ENCODE measurements at places on chromosomes 16 and 17.

GRCh38 chr16:75011634-75012307 lies 12.9 kb downstream of the ZNRF1 start:
- DNase-seq, result no peak

- no peak for DNase-seq
Measured at GRCh38 chr16:65888201-65888600, 478.3 kb upstream of the CDH5 start.

GRCh38 chr17:7706631-7707354 lies 1.8 kb downstream of the EFNB3 start:
- no peak for DNase-seq

- no peak for DNase-seq
Measured at GRCh38 chr17:63439687-63440086, 6.4 kb downstream of the CYB561 start.

- peak; percentile 96 for DNase-seq
Measured at GRCh38 chr17:30831663-30832437, at the start of gene ATAD5. ATAD5 (plus strand) TSS chr17:30831966; CDS start chr17:30832348, 382 bp downstream.

GRCh38 chr17:31408586-31408985 lies 17.1 kb downstream of the RAB11FIP4 start:
- no peak for DNase-seq

DNA sequence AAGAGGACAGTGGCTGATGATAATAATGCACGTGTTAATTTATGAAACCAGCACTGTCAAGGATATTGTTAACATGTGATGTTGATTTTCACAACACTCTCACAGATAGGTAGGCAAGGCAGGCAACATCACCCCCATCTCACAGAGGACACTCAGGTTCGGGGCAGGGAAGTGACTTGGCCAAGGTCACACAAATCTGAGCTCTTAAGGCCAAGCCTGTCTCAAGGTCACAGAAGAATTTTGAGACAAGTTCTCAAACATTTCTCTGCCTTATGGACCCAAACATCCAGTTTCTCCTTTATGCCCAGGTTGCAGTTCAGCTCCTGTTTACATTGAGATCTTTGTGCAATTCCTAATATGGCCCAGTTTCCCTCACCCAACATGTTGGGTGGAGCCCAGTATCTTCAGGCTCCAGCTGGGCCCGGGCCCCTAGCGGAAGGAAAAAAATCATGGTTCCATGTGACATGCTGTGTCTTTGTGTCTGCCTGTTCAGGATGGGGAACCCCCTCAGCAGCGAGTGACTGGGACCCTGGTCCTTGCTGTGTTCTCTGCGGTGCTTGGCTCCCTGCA lies 1.3 kb downstream of the SLC2A4 start:
- DNase-seq, result no peak

- DNase-seq, result peak; percentile 52
Measured at GRCh38 chr17:48998587-48999440, 1.6 kb downstream of the IGF2BP1 start.

GRCh38 chr17:80777274-80777673 lies 214.4 kb upstream of the CHMP6 start:
- peak; percentile 57 for DNase-seq

- DNase-seq, result no peak
Measured at GRCh38 chr17:67625971-67626370, 91.8 kb upstream of the NOL11 start.

DNA sequence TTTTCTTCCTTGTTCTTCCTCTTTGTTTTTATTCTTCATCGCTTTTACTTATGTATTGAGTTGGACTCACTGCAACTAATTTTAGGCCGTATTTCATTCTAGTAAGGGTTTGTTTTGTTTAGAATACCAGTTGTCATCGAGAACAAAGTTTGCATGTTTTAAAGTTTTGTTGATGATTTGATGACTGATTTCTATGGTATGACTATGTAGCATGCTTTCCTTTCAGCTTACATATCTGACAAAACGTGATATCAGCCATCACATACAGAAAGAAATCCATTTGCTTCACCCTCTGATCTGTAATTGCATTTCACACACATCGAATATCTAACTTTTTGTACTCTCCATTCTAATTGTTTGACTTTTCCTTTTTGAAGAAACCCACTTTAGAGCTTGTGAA lies 4.0 kb downstream of the PRKCA start:
- DNase-seq, result no peak

GRCh38 chr16:27564224-27564623 lies 14.3 kb downstream of the KATNIP start:
- DNase-seq, result no peak

DNA sequence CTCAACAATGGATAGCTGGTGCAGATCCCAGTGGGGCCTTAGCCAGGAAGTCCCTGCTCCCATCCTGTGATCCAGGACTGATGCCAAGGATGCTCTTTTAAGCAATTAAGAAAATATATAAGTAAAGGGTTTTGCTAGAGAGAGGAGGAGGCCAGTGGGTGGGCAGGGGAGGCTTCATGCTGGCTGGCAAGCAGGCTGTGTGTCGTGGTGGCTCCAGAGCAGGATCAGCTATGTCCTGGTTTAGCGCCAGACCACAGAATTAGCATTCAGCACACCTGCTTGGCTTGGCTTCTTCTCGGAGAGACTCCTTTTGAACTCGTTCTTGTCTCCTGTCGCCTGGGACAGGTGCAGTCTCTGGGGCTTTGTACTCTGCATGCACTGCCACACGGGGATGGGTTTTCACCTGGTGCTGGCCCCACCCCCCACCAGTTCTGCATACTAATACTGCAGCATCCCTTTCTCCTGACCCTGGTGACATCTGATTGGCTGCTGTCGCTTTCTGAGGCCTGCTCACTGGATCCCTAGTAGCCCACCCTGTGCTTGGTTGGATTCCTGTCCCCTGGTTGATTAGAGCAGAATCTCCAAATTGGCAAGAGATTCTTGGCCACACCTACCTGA lies 66.1 kb downstream of the PLD6 start:
- DNase-seq, result peak; percentile 36

DNA sequence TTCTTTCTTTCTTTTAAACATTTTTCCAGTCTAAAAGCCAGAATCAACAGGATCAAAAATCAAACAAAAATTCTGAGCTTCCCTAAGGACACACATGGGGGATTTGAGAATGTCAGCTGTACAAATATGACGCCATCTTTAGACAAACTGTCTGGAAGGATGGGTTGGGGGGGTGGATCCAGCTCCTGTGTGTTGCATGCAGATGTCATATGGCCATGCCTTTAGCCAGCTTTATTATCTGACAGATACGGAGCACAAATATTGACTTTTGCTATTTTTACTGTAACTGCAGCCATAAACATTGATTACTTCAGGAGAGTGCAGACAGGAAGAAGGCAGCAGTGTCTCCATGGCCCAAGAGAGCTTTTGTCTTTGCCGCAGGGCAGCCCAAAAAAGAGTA lies 279.4 kb upstream of the ELAC2 start:
- DNase-seq, result no peak

- DNase-seq, result peak; percentile 68
Measured at GRCh38 chr16:6643080-6643686, 689.5 kb upstream of the RBFOX1 start.

- peak; percentile 81 for DNase-seq
Measured at GRCh38 chr16:83878838-83879237, 20.1 kb upstream of the MLYCD start.

GRCh38 chr16:84848986-84849634 lies 29.3 kb downstream of the CRISPLD2 start:
- peak; percentile 44 for DNase-seq

GRCh38 chr17:41329279-41329948 lies 13.9 kb upstream of the KRTAP17-1 start:
- DNase-seq, result peak; percentile 77

GRCh38 chr17:17774009-17774881 lies 62.5 kb downstream of the SREBF1 start:
- DNase-seq, result peak; percentile 55

GRCh38 chr17:29045734-29046472 lies 3.0 kb downstream of the PIPOX start:
- DNase-seq, result no peak

- DNase-seq, result peak; percentile 82
Measured at GRCh38 chr17:79836972-79837887, 2.0 kb downstream of the CBX4 start.

DNA sequence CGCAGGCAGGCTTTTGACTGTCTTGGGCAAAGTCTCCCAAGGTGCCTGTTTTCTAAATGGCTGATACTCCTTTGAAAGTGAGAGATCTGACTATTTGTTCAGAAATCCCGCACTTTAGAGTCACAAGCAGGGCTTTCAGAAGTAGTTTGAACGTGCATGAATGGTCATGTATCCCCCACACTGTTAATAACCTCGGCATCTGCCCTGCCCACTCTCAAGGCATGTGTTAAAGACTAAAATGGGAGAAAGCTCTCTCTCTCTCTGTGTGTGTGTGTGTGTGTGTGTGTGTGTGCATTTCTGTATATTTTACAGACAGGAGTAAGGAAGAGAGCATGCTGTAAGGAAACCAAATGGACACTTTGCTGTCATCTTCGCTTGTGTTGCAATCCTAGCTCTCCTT lies 163.7 kb downstream of the MAF start:
- no peak for DNase-seq

GRCh38 chr16:70453117-70453891 lies 1.1 kb upstream of the FCSK start:
- DNase-seq, result no peak

DNA sequence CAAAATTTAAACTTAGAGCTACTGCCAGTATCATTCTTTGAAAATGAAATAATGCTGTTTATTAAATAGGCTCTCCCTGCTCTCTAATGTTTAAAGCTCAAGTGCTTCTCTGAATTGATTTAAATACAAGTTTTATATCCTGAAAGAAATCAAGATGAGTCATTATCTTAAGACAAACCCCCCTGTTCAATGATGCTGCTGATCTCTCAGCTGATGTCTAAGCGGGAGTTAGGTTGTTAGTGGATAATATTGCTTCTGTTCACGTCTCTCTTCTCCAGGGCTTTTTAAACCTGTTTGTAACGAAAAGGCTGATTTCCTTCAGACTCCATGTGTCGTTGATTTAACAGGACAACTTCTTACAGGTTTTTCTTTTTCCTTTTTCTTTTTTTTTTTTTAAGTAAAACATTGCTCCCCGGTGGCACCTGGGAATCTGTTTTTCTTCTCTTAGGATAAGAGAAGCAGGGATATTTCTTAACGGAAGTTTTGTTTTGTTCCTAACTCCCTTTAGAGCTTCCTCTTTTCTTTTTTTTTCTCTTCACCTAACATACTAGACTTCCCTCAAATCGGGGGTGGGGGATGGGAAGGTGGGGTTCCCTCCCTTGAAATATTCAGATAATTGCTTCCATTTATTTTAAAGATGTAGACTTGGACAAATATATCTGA lies 807 bp upstream of the LYRM9 start:
- DNase-seq, result peak; percentile 26

- DNase-seq, result peak; percentile 82
Measured at GRCh38 chr17:12545877-12546513, 119.7 kb upstream of the MYOCD start.

DNA sequence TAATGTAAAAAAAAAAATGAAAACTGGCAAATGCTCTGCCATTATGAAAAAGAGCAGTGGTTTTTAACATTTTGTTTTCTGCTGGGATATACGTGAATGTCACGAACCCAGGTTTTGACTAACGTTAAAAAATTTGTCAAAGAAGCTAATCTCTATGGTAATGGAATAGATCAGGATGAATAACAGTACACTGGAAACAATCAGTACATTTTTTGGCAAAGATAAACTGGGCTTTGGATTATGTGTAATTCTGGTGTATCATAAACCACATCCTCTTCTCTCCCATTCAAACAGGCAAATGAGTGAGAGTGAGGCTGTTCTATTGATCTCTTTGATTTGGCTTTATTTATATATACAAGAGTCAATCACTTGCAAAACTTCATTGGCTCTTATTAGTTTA lies 207.0 kb upstream of the IRX3 start:
- DNase-seq, result no peak

GRCh38 chr17:31273516-31273915 lies 23.5 kb downstream of the OMG start:
- no peak for DNase-seq

DNA sequence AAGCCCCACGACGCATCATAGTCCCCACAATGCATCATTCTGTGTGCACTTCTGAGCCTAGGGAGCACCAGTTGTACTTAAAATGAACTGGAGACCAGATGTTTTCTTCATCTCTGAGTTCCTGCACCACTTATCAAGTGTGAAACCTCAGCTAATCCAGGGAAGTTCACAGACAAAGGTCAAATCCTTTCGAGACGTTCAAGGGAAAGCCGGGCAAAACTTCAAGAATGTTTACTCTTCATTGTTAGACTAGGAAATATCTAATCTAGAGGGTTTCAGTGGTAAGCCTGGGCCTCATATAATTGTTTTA lies 4.6 kb upstream of the PMP22 start:
- DNase-seq, result no peak

GRCh38 chr16:85569615-85570212 lies 43.4 kb upstream of the GSE1 start:
- peak; percentile 66 for DNase-seq

DNA sequence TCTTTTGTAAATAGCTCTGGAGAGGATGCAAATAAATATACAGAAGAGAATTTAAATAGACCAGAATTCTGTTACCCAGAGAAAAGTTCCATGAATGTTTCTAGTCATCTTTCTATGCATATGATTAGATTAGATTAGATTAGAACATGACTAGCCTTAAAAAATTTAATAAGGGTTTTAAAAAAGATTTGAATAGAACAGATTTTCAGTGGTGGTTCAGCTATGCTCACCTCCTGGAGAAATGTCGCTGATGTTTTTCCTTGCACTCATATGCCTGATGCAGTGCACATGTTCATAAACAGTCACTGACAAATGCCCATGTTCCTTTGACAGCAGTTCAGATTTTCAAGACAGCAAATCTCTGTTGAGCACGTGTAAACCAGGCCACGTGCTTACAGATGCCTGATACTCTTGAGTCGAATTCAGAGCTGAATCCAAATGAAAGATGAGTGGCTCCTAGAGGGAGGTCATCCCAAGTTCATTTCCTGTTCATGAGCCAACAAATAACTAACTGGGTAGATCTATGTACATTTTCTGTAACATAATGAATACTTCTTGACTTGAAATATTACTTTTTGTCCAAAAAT lies 19.9 kb upstream of the RAB11FIP4 start:
- no peak for DNase-seq

DNA sequence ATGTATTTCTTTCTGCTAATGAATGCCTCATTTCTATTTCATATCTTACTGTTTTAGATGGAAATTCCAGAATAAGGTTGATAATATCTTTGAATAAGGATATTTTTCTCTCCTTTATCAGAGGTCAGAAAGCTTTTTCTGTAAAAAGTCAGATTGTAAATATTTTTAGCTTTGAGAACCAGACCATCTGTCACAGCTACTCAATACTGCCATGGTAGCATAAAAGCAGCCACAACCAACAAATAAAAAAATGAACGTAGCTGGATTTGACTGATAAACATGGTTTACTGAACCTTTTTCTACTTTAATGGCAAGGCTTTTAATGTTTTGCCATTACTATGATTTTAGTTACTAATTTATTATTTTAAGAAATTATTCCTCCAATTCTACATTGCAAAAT lies 217.4 kb upstream of the COX10 start:
- no peak for DNase-seq

Data from GM23338 (cell line).